ENCODE measurements at places on chromosomes 4 and X.

GRCh38 chrX:66221856-66222255, 57.8 kb downstream of the HEPH start:
- no peak for DNase-seq

GRCh38 chr4:71380788-71381187, 42.0 kb downstream of the SLC4A4 start:
- DNase-seq: no peak

DNA sequence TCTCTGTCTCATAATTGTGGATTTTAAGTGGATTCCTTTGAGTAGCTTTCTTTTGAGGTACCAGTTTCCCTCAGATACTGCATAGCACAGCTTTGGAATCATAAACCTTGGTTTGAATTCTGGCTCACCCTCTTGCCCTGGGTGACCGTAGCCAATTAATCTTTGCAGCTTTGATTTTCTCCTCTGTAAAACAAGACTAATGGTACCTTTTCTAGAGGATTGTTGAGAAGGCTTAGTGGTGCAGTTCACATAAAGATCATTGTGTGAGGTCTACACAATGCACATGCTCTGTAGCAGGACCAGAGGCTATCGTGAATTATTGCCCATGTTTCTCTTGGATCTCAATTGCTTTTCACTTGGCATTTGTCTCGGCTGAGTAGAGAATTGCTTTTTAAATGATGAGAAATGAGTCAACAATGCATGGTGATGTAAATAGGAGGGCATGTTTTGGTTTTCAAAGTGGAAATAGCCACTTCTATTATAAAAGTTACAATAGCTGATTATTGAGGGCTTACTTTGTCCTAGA, 47.9 kb downstream of the TMEM131L start:
- DNase-seq: no peak

DNA sequence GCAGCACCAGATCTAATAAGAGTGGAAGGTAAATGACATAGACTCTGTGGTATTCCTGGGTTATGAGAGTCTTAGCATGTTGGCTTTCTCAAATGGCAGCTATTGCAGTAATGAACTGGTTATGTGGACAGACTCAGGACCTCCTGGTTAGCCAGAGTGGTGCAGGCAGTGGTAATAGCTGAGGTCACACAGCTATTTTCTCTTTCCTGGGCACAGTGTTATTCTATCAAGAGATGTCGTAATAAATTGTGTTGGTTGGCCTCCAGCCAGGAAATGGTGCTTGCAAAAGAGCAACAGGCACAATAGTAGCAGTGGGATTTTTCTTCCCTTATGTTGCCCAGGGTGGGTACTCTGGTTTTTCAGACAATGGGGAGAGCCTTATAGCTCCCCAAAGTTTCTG, 279.2 kb upstream of the FGF16 start:
- DNase-seq: no peak

GRCh38 chrX:132101206-132101605, 26.6 kb downstream of the FRMD7 start:
- no peak for DNase-seq

GRCh38 chr4:48930654-48931053, 24.1 kb upstream of the OCIAD2 start:
- no peak for DNase-seq

DNA sequence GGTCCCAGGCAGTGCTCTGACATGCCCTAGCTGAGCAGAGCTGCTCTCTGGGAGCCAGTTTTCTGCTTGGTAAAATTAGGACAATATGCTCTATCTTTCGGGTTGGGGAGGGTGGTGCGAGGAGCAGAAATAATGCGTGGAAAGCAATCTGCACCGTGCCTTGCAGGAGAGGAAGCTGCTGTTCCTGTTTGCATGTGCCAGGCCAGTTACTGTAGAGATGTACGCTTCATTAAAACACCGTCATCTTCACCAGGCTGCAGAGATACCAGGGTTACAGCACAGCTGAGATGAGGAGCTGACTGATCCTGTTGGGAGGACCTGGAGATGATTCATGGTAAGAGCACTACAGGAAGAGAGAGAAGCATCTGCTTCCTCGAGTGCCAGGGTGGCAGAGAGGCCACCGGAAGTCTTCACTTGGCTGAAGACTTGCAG, 29.5 kb upstream of the IRF2 start:
- no peak for DNase-seq

GRCh38 chr4:169174247-169174646, 96.5 kb downstream of the SH3RF1 start:
- DNase-seq: no peak

GRCh38 chr4:6703786-6704185, 5.9 kb downstream of the MRFAP1L1 start:
- no peak for DNase-seq

DNA sequence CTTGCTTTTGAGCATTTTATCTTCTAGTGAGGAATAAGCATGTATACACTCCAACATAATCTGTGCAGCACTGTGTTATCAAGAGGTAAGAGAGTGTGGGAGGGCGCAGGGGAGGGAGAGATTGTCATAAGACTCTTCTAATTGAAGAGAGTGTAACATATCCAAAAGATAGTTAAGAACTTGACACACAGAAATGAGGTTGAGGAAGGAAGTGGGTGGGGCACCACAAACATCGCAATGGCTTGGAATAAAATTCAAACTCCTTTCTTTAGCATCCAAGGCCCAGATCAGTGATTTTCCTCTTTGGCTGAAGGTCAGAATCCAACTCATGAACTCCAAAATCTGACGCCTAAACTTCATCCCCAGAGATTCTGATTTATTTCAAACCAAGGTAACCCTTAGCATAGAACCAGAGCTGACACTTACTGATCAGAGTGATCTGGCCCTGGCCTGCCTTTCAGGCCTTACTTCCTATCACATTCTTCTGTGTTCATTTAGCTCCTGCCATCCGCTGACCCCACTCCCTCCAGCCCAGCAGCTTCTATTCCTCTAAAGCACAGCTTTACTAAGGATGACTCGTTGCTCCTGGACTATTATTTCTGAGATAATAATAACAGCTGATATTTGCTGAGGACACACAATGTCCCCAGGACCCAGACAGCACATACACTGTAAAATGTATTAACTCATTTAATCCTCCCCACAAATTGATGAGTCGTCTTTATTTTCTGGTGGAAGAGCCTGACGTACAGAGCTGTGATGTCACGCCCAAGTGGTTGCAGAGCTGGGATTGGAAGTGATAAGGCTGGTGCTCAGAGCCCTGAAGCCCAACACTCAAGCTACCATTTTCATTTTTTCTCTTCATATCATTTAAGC, 10.6 kb upstream of the CTSO start:
- DNase-seq: no peak

GRCh38 chr4:148025981-148026380, 294.1 kb downstream of the ARHGAP10 start:
- no peak for DNase-seq

DNA sequence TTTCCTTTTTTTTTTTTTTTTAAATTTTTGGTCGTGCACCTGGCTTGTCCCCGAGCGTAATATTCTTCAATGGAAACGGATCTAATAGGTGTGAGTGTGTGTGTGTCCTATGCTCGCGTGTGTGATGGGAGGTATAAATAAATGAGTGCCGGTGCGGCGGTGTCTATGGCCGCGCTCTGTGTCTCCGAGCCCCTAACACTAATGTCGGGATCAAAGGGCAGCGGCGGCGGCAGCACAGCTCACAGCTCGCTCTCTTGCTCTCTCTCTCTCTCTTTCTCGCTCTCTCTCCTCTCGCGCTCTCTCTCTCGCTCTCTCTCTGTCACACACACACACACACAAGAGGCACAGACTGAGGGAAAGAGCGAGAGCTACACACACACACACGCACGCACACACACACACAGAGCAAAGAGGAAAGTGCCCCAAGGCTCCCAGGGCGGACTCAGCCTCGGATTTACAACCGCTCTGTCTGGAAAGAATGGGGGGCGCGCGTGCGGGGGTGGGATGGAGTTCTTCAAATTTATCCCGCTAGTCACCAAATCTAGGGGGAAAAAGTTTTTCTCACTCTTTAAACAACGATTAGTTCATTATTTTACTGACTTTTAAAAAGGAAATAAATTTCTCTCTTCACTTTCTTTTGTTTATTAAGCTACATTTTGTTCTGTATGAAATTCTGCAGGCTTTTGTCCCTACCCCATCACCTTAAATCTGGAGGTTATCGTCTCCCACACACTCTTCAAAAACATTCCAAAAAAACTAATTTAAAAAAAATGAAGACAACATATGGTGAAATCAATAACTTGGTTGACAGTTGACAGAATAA, at the start of gene ZNF827:
ZNF827 (minus strand) TSS at position 206 of the 823 bp plus-strand sequence. CDS start 416 bp downstream, outside the sequence.
- no peak for DNase-seq

DNA sequence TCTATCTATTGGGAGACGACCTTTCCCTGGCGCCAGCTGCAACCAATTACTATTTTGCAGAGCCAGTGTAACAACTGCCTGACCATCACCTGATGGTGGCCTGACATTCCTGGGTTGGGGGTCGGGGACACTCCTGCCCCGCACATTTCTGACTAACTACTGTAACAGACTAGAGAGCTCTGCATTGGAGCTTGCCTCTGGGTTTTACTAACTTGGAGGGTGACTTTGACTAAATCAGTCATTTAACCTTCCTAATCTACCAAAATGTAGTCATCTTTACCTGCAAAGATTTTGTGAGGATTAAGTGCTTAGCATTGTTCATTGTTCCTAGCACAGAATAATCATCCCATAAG, 37.5 kb upstream of the ABCG2 start:
- DNase-seq: no peak

GRCh38 chrX:1717373-1717772, 102.5 kb downstream of the ASMT start:
- no peak for DNase-seq

- no peak for DNase-seq
Observed at GRCh38 chr4:31045724-31046318, 325.7 kb downstream of the PCDH7 start.
